ENCODE measurements at places on chromosomes 3 and 15. TPM values are rescaled to one million over a fixed set of nuclear protein-coding genes. Genes with fewer than 3 reads are reported as not detected.

Gene SLC6A6
- 19.4 TPM for total RNA-seq

Gene KY
- total RNA-seq, result 2.0 TPM

Gene MME
- total RNA-seq, result 5.7 TPM

Gene TCF12
- 158 TPM for total RNA-seq

Gene IL12A
- total RNA-seq, result 1.1 TPM

Gene P4HTM
- 47.2 TPM for total RNA-seq
